ENCODE measurements at places on chromosomes 2 and 18.

- peak; percentile 93 for DNase-seq
Measured at GRCh38 chr2:230864605-230865306, at the start of gene ITM2C. TSS of gene ITM2C (plus strand) at chr2:230864942. CDS start at chr2:230865026, 84 bp downstream.

GRCh38 chr2:169803480-169803879, 4.8 kb downstream of the SSB start:
- no peak for DNase-seq

DNA sequence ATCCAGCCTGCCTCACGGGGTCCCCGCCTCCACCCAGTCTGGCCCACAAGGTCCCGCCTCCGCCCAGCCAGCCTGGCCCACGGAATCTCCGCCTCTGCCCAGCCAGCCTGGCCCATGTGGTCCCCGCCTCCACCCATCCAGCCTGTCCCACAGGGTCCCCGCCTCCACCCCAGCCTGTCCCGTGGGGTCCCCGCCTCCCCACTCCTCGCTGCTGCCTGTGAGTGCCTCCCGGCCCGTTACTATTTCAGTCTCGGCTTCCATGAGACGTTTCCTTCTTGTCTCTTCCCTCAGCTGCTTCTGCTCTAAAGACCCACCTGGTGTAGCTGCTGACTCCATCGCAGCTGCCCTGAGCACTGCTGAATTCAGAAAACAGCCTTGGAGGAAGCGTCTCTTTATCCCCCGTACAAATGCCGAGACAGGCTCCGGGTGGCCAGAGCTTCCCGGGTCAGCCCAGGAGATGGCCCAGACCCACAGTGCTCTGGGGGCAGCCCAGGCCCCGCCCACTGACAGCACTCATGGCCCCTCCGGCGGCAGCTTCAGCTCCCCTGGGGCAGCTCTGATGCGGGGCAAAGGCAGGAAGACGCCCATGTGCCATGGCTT, 69.8 kb downstream of the NFATC1 start:
- peak; percentile 63 for DNase-seq

GRCh38 chr2:74001781-74002504, 17.2 kb downstream of the TET3 start:
- no peak for DNase-seq

DNA sequence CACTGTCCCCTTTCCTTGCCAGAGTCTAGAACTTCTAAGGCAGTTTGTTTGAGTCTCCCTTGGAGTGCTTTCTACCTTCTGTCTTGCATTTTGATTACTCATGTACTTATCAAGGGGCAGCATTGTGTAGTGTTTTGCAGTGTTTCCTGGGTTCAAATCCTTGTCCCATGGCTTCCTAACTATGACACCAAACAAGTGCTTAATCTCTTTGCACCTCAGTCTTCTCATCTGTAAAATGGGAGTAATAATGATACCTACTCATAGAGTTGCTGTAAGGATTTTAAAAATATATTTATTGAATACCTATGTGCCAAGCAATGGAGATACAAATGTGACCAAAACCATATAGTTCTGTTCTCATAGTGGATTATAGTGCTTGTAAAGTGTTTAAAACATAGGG, 105.5 kb upstream of the PKDCC start:
- DNase-seq: no peak

DNA sequence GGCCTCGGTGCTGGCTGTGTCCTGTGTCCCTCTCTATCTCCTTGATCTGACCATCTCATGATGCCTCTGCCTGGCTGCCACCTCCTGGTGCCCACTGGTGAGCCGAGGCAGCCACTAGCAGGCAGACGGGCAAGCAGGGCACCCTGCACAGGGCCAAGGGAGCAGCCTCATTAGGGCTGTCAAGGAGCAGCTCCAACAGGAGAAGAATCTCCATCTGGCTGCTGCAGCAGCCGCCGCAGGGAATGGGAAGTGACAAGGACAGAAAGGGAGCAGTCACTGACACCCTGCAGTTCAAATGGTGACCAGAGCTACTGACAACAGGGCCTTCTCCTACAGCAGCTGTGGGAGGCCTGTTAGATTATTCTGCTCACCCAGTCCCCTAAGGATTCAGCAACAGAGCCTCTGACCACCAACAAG, 32.6 kb downstream of the ALPK2 start:
- DNase-seq: peak; percentile 80

DNA sequence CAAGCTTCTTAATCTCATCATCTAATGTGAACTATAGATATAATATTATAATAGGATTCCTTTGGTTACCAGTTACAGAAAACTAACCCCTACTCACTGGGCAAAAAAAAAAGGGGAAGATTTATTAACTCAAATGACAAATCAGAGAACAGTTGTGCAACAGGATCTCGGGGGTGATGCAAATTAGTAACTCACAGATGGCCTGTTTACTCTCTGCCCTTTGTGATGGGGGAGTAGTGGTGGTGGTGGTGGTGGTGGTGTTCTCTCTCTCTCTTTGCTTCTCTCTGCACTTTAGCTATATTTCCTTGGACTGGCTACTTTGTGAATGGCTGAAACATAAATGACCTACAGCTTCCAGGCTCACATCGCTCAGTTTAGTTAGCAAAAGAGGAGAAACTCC, 59.0 kb downstream of the TMEM247 start:
- DNase-seq: no peak

DNA sequence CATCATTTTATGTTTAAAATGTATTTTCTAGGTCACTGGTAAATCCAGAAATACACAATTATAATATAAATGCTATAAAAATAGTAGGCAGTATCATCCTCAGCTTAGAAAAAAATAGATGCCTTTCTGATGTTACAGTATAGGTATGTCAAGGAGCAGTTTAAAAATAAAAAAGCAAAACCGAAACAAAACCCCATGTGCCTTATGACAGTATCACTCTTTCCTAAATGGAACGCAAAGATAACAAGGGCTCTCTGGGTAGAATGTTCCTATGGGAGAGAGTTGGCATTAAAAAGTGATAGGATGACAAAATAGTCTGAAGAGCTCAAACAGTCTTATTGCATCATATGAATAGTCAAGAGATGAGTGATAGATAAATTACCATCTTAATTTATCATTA, 172.1 kb downstream of the DSC3 start:
- no peak for DNase-seq

DNA sequence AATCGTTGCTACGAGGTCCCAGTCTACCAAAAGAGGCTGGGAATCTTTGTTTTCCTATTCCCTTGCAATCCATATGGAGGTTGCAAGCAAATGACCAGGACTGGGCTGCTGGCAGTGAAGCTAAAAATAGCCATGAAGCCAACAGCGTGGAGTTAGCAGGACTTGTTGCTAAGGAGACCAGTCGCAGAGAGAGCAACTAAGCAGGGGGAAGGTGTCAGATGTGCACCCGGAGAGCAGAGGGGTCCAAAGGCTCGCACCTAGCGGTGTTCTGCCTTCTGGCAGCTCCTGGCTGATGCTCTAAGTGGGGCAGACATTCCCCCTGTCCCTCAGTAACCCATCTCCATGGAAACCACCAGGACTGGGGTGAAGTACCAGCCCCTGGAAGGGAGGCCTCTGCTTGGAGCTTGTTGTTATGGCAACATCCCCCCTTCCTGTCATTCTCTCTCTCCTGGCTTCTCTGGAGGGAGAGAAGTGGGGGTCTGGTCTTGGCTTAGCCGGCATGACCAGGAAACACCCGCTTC, 84.6 kb downstream of the DNMT3A start:
- DNase-seq: peak; percentile 80

- no peak for DNase-seq
Measured at GRCh38 chr2:199064201-199064600, 393.5 kb downstream of the SATB2 start.

- no peak for DNase-seq
Measured at GRCh38 chr2:37858400-37858711, 66.7 kb upstream of the RMDN2 start.

DNA sequence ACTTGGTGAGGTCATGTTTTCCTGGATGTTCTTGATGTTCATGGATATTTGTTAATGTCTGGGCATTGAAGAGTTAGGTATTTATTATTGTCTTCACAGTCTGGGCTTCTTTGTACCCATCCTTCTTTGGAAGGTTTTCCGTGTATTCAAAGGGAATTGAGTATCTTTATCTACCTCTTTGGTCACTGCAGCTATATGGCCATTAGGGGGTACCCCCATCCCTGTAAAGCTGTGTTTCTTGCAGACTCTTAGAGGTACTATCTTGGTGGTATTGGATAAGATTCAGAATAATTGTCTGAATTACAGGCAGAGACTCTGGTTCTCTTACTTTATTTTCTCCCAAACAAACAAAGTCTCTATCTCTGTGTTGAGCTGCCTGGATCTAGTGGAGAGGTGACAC, 401.6 kb upstream of the FSIP2 start:
- no peak for DNase-seq

Measured in eye (tissue), 1 donor.